Esophagus squamous epithelium (tissue), 5 donors: ENCODE measurements at places on chromosomes 5 and 9. TPM values are rescaled to one million over a fixed set of nuclear protein-coding genes. Genes with fewer than 3 reads are reported as not detected.

- H3K4me3 ChIP-seq = no peak overlapping the region
- no peak for DNase-seq
- H3K4me1 ChIP-seq = peaks cover 10% of the 10 kb centered on the region
- no peaks in the 10 kb centered on the region for H3K27me3 ChIP-seq
- no peak overlapping the region for H3K27ac ChIP-seq
Observed at GRCh38 chr9:130763331-130764171, 70.0 kb downstream of the EXOSC2 start.

Gene TBCA
- total RNA-seq = 153 TPM

DNA sequence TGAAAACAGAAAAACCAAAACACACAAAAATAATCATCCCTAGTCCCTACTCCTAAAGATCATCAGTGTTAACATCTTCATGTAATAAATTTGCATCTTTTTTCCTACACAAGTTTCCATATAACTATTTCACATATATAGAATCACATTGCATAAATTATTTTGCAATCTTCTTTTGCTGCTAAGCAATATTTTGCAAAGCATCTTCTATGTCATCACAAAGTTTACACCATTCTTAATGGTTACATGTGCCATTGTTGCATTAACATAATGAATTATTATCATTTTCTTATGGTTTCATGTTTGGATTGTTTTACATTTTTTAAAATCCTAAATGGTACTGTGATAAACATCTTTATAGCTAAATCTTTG is 17.8 kb downstream of the SH3TC2 start:
- DNase-seq = no peak

DNA sequence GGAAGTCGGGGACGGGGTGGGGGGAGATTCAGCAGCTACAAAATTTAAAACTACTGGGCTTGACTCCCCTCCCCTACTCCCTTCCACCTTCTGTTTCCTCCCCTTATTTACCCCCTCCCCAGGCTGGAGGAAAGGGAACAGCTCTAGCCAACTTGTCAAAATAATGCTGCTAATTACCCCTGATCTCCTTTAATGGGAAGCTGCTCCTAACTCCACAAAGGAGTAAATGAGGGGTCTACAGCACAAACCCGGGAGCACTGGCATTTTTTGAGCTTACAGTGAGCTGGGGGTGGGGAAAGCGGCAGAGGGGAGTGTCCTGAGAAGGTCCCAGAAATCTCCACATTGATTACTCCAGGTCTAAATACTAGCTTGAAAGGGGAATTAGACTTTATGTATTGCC is 3.1 kb downstream of the PTCH1 start:
- no peak overlapping the region for H3K4me3 ChIP-seq
- no peaks in the 10 kb centered on the region for H3K27me3 ChIP-seq
- no peaks in the 10 kb centered on the region for H3K36me3 ChIP-seq
- peaks cover 19% of the 10 kb centered on the region for H3K4me1 ChIP-seq
- H3K27ac ChIP-seq = no peak overlapping the region

Gene CNTNAP3
- 35.1 TPM for total RNA-seq

GRCh38 chr9:35951736-35952135 is 6.2 kb downstream of the OR2S2 start:
- H3K4me3 ChIP-seq = no peak overlapping the region
- no peaks in the 10 kb centered on the region for H3K4me1 ChIP-seq
- H3K36me3 ChIP-seq = no peaks in the 10 kb centered on the region
- no peaks in the 10 kb centered on the region for H3K27me3 ChIP-seq
- no peak for DNase-seq

Gene MZB1
- 0.61 TPM for total RNA-seq

GRCh38 chr9:105690742-105691141 is 3.6 kb upstream of the TMEM38B start:
- no peak overlapping the region for H3K4me3 ChIP-seq
- H3K27ac ChIP-seq = no peak overlapping the region
- DNase-seq = no peak
- no peaks in the 10 kb centered on the region for H3K36me3 ChIP-seq

Gene PCDHGB6
- 5.7 TPM for total RNA-seq

DNA sequence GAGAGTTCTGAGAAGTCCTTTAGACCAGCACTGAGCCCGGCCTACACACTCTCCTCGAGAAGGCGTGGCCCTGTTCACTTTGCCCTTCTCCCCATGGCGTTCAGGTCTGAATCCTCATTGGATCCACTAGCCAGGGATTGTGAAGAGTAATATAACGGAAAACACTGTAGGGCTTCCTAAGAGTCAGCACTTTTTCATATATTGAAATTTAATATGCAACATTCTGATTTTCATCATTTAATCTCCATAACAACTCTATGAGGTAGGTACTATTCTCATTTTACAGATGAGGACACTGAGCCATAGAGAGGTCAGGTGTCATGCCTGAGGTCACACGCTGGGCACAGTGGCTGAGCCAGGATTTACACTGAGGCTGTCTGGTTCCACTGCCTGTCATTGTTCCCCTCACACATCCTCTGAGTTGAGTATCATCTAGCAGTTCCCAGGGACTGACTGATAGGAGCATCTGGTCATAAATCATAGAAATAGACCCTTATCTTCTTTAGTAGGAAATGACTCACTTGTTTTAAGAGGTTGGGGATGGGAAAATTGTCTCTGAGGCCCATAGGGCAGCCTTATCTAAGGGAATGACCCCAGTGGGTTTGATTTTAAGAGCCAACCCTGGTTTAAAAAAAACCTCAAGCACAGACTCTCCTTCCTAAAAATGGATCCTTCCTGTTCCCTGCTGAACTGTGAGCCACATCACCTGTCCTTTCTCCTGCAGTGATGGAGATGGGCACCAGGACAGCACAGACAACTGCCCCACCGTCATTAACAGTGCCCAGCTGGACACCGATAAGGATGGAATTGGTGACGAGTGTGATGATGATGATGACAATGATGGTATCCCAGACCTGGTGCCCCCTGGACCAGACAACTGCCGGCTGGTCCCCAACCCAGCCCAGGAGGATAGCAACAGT is 41.2 kb downstream of the THBS4 start:
- no peak overlapping the region for H3K4me3 ChIP-seq
- no peaks in the 10 kb centered on the region for H3K27me3 ChIP-seq
- H3K4me1 ChIP-seq = no peaks in the 10 kb centered on the region
- H3K27ac ChIP-seq = no peak overlapping the region
- DNase-seq = no peak
- no peaks in the 10 kb centered on the region for H3K36me3 ChIP-seq

GRCh38 chr9:111691672-111692329 is 30.4 kb downstream of the GNG10 start:
- H3K4me1 ChIP-seq = no peaks in the 10 kb centered on the region
- no peak overlapping the region for H3K4me3 ChIP-seq
- H3K36me3 ChIP-seq = no peaks in the 10 kb centered on the region
- no peak overlapping the region for H3K27ac ChIP-seq

DNA sequence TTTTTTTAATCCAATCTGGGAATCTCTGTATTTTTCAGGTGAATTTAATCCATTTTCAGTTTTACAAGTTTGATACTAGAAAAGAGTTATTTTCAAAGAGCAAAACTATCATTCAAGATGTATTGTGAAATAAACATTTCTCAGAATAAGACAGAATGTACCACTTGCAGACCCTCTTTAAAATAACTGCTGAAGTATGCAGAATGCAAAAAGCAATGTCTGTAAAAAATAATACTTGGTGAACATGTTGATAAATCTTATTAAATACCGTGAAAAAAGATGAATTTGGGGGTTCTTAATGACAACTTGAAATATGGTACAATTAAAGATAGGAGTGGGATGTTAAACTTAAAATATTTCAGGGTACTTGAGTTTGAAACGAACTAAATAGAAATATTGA is 26.1 kb upstream of the RASA1 start:
- H3K4me3 ChIP-seq = no peak overlapping the region
- H3K36me3 ChIP-seq = no peaks in the 10 kb centered on the region
- H3K4me1 ChIP-seq = no peaks in the 10 kb centered on the region
- H3K27ac ChIP-seq = no peak overlapping the region
- H3K27me3 ChIP-seq = no peaks in the 10 kb centered on the region

DNA sequence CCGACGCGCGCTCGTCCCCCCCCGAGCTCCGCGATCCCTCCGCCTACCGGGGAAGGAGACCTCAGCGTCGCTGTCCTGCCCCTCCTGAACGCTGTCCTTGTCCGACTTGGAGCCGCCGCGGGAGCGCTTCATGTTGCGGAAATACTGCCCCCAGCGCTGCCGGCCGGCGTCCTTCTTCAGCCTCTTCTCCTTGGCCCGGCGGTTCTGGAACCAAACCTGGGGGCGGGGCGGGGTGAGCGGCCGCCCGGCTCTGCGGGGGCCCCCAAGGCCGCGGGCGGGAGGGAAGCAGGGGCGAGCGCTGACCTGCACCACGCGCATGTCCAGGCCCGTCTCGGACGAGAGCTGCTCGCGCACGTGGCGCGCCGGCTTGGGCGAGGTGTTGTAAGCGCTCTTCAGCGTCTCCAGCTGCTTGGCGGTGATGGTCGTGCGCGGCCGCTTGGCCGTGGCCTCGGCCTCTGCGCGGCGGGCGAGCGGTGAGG is 6.3 kb downstream of the LHX3 start:
- H3K36me3 ChIP-seq = no peaks in the 10 kb centered on the region
- H3K27ac ChIP-seq = no peak overlapping the region
- H3K4me3 ChIP-seq = no peak overlapping the region
- DNase-seq = no peak
- H3K4me1 ChIP-seq = peaks cover 56% of the 10 kb centered on the region
- H3K27me3 ChIP-seq = peaks cover 65% of the 10 kb centered on the region

Gene ELAVL2
- 0.95 TPM for total RNA-seq

GRCh38 chr5:86806206-86806605 is 188.5 kb downstream of the COX7C start:
- no peak for DNase-seq
- H3K4me3 ChIP-seq = no peak overlapping the region
- no peak overlapping the region for H3K27ac ChIP-seq
- H3K27me3 ChIP-seq = no peaks in the 10 kb centered on the region
- H3K4me1 ChIP-seq = no peaks in the 10 kb centered on the region

DNA sequence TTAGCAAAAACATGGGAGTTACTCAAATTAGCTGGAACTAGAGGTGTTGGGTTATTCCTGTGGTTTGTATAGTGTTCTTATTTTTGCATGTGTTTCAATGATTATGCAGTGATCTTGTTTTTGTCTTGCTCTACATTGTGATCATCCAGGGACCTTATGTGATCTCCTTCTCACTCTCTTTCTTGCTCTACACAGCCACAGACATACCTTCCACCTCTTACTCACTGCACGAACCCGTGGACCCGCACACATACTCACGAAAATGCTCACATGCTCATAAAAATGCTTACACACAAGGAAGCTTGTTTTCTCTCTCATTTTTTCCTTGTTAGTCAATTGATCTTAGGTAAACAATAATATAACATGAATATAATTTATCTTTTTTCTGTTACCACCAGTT is 187.1 kb downstream of the KDM4C start:
- no peaks in the 10 kb centered on the region for H3K36me3 ChIP-seq
- DNase-seq = no peak
- H3K4me3 ChIP-seq = no peak overlapping the region
- H3K27me3 ChIP-seq = no peaks in the 10 kb centered on the region
- H3K27ac ChIP-seq = no peak overlapping the region

GRCh38 chr5:31113101-31113500 is 80.4 kb upstream of the CDH6 start:
- no peak for DNase-seq
- H3K27me3 ChIP-seq = no peaks in the 10 kb centered on the region

Gene TSSK1B
- 0.12 TPM for total RNA-seq

Gene PDLIM4
- total RNA-seq = 79.2 TPM

DNA sequence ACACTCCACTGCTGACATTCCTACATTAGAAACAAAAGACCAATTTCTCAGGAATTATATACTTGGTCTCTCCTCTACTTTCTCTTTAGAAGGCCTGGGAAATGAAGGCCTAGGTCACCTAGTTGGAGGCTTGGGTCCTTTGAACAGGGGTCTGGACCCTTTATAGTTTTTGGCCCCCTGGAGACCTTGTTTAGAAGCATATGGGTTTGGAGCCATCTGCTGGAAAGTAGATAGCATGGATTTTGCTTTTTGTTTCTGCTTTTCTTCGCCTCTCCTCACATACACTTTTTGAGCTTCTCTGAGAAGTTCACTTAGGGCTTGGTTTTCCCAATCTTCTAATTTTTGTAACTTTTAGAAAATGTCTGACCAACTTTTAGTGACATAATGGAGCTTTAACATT is 67.1 kb upstream of the CDK20 start:
- no peak overlapping the region for H3K27ac ChIP-seq
- no peaks in the 10 kb centered on the region for H3K36me3 ChIP-seq
- no peak for DNase-seq
- no peak overlapping the region for H3K4me3 ChIP-seq
- no peaks in the 10 kb centered on the region for H3K27me3 ChIP-seq
- H3K4me1 ChIP-seq = no peaks in the 10 kb centered on the region

Gene COL27A1
- total RNA-seq = 34.0 TPM

Gene RNF224
- 1.2 TPM for total RNA-seq

- no peaks in the 10 kb centered on the region for H3K36me3 ChIP-seq
- no peak for DNase-seq
- no peak overlapping the region for H3K27ac ChIP-seq
- peaks cover 5% of the 10 kb centered on the region for H3K4me1 ChIP-seq
- H3K4me3 ChIP-seq = no peak overlapping the region
Observed at GRCh38 chr9:81556923-81557322, 132.4 kb downstream of the TLE1 start.

- DNase-seq = no peak
- peaks cover 21% of the 10 kb centered on the region for H3K4me1 ChIP-seq
- H3K27ac ChIP-seq = no peak overlapping the region
- H3K36me3 ChIP-seq = no peaks in the 10 kb centered on the region
- H3K27me3 ChIP-seq = no peaks in the 10 kb centered on the region
- H3K4me3 ChIP-seq = no peak overlapping the region
Observed at GRCh38 chr9:20224756-20225155, 397.5 kb downstream of the MLLT3 start.

Gene ANGPTL2
- total RNA-seq = 24.6 TPM

DNA sequence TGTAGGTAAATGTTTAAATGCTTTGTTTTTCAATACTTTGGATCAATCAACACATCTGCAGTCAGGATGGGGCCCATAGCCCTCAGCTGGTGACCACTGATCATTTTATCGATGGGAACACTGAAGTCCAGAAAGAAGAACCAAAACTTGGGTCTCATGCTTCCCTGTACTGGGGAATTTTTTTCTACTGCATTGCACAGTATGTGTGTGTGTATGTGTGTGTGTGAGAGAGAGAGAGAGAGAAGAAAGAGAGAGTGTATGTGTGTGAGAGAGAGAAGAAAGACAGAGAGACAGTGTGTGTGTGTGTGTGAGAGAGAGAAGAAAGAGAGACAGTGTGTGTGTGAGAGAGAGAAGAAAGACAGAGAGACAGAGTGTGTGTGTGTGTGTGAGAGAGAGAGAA is 202.9 kb upstream of the MSX2 start:
- no peaks in the 10 kb centered on the region for H3K4me1 ChIP-seq
- no peak overlapping the region for H3K4me3 ChIP-seq
- no peak for DNase-seq
- H3K27me3 ChIP-seq = peaks cover 59% of the 10 kb centered on the region
- H3K36me3 ChIP-seq = no peaks in the 10 kb centered on the region

DNA sequence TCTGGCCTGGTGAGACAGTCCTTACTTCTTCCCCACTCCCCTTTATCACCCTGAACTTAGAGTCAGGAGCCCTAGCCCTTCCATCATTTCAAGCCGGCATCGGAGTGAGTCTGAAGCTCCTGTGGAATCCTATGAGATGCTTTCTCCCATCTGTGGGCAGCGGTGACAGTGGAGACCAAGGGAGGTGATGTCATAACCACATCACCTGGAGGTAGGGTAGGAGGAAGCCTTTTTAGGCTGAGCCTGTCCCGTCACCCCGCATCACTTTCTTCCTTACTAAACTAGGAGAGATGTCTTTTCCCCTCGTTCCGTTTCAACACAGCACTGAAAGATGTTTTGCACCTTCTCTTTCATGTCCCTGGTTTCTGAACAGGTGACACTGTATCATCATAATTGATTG is 124.1 kb upstream of the WWC1 start:
- peaks cover 17% of the 10 kb centered on the region for H3K4me1 ChIP-seq
- no peak overlapping the region for H3K4me3 ChIP-seq
- H3K27me3 ChIP-seq = no peaks in the 10 kb centered on the region
- no peak overlapping the region for H3K27ac ChIP-seq
- H3K36me3 ChIP-seq = no peaks in the 10 kb centered on the region
- no peak for DNase-seq
